NCI-H187 treated with DMSO at 0.1 percent for 48 hours (cell line): ENCODE measurements at places on chromosomes 2 and 18.

GRCh38 chr18:69980509-69980908 is 32.8 kb upstream of the CD226 start:
- DNase-seq: no peak

DNA sequence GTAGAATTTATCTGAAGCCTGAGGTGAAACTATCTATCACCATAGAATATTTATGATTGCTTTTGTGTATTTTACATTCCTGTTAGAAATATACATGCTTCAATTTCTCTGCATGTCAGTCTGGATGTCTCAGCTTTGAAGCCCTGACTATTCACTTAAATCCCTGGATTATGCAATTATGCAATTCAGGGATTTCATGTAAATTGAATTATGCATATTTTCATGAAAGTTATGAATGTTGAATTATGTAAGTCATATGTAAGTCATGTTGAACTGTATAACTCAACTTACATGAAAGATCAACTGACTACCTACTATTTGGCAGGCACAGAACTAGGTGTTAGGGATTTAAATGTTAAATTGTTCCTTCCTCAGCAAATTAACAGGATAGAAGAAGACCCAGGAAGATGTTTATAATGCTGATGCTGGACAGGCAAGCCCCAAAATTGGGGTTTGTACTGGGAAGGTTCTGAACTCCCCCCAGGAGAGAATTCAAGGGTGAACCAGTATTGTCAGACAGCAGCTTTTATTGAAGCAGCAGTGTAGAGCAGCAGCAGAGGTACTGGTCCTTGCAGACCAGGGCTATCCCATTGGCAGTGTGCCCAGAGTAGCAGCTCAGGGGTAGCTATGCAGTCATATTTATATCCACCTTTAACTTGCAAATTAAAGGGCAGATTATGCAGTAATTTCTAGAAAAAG is 236.5 kb downstream of the ZNF804A start:
- no peak for DNase-seq

GRCh38 chr2:67566958-67567635 is 170.0 kb downstream of the ETAA1 start:
- no peak for DNase-seq

- no peak for DNase-seq
These were observed 14.4 kb downstream of the DNAJC10 start for GRCh38 chr2:182730486-182730885.

- no peak for DNase-seq
These were observed 257.7 kb downstream of the MEIS1 start for GRCh38 chr2:66692521-66693054.

- DNase-seq: no peak
These were observed 498.8 kb upstream of the TCF4 start for GRCh38 chr18:56086786-56087185.

DNA sequence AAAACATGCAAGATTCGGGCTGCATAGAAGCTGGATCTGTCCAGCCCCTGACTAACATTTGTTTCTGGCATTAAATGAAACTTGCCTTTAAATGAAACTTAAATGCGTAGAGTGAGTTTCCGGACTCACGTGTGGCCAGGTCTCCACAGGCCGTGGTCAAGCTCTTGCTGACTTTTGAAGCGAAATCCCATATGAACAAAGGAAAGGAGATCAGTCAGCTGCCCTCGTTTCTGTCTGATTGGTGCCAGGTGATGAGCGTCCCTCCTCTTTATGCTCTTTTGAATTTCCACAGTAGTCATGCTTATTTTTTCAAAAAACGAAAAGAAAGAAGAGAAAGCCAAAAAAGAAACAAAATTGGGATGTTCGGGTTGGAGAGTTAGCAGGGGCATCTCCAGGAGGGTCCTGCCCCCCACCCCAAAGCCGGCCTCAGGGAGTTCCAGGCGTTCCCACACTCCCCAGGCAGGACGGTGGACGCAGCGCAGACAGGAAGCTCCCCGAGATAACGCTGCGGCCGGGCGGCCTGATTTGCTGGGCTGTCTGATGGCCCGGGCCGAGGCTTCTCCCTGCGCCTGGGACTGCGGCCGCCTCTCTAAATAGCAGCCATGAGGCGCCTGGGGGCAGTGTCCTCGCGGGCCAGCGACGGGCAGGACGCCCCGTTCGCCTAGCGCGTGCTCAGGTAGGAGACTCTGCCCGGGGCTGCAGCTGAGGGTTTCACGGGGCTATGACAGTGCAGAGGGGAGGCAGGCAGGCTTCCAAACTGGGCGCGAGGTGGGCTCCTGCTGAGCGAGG is at the start of gene COLEC11:
Gene COLEC11, plus strand, starts transcription at position 620 of the 789 bp plus-strand sequence. CDS start 9,229 bp downstream, outside the sequence.
- no peak for DNase-seq

DNA sequence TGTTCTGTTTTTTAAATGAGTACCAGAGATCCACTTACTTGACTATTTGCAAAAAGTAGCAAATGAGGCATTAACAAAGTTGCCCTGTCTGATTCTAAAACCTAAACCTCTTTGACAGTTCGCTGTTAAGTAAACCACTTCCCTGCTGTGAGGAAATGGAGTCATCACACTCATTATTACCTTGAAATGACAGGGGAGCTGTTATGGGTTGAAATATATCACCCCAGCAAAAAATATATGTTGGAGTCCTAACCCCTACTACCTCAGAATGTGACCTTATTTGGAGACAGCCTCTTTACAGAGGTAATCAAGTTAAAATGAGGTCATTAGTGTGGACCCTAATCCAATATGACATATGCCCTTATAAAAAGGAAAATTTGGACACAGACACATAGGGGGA is 36.1 kb downstream of the DHRS9 start:
- DNase-seq: no peak

DNA sequence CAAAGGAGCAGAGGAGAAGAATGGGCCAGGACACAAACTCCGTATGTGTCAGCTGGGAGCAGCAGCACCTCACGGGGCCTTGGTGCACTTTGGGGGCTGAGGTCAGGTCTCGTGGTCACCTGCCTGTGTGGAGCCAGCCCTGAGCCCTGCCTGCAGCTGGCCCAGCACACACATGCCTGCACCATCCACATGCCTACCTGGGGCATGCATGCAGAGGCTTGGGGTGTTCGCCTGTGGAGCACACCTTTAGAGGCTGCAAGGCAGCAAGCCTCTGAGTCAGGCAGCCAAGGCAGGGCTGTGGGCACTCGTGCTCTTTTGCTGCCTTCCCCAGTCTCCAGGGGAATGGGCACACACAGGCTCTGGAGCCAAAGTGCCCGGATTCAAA is 36.0 kb downstream of the ARHGEF4 start:
- DNase-seq: no peak

- DNase-seq: no peak
These were observed 94.1 kb upstream of the ZNF804A start for GRCh38 chr2:184504252-184504651.

- DNase-seq: no peak
These were observed 46.6 kb downstream of the CDK15 start for GRCh38 chr2:201852878-201853415.

- no peak for DNase-seq
These were observed 204.2 kb upstream of the SMAD2 start for GRCh38 chr18:48134609-48135008.

- no peak for DNase-seq
These were observed 52.3 kb downstream of the PARD6G start for GRCh38 chr18:80194874-80195570.

DNA sequence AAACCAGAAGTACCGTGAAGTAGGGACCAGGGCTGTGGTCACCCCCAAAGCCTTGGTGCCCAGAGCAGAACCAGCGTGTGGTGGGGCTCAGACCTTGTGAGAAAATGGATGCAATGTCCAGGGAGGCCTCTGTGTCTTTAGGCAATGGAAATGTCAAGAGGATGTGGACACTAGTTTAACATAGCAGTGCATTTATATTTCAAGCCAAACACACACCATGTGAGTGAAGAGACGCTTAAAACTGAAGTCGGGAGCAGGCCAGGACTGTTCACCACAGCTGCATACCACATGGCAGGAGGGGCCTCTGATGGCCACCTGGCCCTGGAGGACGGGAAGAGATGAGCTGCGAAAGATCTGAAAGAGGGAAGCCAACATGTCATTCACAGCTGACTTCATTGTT is 87.3 kb upstream of the LDLRAD4 start:
- DNase-seq: no peak

- DNase-seq: no peak
These were observed 206.3 kb upstream of the GULP1 start for GRCh38 chr2:188085421-188085820.

GRCh38 chr2:151862700-151863099 is 34.5 kb upstream of the ARL5A start:
- DNase-seq: peak; percentile 74

- DNase-seq: no peak
These were observed 18.5 kb upstream of the CCDC93 start for GRCh38 chr2:118032169-118033013.

- no peak for DNase-seq
These were observed 39.6 kb downstream of the MFSD6 start for GRCh38 chr2:190447766-190448165.

DNA sequence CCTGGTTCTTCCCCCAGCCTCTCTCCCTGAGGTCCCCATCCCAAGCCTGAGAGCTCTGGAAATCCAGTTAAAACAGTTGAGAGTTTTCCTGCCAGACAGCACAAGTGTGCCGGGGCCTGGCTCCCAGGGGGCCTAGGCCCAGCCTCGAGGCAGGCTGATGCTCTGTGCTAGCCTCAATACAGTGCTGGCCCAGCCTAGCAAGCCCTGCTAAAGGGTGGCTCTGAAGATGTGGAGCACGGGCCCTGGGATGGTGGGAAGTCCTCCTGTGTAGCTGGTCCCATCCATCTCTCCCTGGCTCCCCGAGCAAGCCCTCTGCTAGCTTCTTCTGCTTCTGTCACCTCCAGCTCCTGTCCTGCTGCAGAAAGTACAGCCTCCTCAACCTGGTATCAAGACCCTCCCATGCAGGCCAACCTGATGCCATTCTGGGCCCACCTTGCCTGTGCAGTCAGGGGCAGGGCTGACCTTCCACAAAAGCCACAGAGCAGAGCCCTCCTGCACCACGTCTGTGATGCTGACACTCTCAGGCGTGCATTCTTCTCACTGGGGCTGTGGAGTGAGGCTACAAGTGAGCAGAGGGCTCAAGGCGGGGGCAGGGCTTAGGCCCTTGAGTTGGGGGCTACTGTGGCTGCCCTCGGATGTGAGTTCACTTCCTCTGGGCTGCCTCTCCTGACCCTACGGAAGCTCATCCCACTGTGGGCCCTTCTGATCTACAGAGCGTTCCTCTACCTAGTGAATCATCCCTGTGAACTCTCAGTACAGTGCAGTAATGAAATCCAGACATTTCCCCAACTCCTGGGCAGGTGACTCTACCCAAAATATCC is 60.1 kb upstream of the LAPTM4A start:
- DNase-seq: no peak

GRCh38 chr2:191839918-191840804 is 6.7 kb downstream of the CAVIN2 start:
- DNase-seq: no peak

DNA sequence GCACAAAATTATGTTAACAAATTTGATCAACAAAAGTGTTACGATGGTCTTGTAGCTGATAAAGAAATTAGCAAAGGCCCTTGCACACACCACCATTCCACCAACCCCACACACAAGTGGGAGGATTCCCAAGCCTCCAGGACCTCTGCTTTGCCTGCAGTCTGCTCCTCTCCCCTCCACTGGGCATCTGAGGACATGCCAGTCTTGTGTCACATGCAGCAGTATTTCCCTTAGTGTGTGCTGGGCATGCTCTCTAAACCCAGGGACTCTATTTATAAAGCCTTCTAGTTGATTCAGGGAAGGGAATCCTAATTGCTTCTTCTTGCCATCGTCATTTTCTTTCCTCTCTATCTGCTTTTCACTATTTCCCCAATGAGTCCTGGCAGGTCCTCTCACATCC is 53.3 kb downstream of the KCTD18 start:
- DNase-seq: no peak

DNA sequence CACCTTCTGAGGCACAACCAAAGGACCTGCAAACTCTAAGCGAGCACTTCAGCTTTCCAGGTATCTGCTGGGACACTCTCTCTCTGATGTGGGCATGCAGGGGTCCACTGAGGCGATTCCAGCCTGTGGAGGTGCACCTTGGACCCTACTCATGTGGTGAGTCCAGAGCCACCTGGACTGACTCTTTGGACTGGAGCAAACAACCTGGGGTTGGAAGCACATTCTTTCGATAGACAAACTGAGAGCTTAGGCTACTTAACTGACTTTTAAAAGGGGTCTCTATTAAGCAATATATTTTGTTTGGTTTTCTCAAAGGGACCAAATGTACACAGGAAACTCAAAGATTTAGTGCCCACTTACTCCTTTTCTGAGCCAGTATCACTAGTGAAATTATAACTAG is 51.6 kb downstream of the FRZB start:
- no peak for DNase-seq

GRCh38 chr18:34626404-34627136 is 83.5 kb upstream of the DTNA start:
- DNase-seq: no peak

GRCh38 chr2:203533676-203534591 is 1.2 kb downstream of the RAPH1 start:
- DNase-seq: no peak

DNA sequence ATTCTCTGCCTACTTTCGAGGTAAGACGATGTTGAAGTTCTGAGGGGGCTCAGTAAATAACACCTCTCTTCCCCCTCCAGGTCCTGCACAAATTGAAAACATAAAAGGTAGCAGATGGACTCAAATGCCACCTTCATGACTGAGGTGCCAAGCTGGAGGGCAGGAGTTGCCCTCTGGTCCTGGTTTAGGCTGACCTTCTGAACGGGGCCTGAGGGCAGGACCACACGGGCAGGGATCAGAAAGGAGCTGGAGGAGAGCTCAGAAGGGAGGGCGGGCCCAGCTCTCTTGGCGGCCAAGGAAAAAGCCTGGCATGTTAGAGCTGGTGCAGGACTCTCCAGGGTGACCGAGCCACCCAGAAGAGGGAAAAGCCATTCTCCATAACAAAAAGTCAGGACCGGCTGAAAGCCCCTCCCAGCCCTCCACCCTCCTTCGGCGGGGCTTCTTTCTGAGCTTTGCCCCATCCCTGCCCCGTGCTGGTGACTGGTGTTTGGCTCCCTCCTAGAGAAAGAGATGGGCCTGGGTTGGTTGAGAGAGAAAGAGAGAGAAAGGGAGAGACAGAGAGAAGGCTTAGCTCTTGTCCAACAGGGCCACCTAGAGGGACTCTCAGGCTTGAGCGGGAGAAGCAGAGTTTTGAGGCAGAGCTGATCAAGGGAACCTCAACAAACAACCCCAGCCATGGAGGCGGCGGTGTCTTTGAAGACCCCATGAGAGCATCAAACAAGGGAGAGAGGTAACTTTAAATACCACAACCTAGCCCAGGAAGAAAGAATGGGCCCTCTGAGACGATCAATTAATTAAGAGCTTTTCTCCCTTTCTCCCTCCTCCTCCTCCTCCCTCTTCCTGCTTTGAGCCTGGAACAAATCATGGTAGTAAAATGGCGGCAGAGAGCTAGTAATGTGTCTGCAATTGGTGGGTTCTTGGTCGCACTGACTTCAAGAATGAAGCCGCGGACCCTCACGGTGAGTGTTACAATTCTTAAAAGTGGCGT is 50.8 kb downstream of the WIPF1 start:
- DNase-seq: no peak

DNA sequence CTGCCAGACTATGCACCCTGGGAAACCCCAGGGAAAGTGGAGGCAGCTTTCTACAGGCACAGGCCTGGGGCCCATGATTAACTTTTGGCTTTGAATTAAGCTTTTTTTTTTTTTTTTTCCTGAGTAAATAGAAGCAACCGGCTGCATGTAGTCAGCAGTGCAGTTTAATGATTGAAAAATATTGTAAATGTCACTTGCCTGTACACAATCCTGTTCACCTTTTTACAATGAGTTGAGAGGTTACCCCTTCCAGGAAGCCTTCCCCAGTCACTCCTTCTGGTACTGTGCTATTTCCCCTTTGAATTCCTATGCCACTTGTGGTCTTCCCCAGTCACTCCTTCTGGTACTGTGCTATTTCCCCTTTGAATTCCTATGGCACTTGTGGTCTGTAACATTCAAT is 475.6 kb downstream of the TDRD15 start:
- DNase-seq: no peak

GRCh38 chr2:15316370-15316814 is 244.7 kb downstream of the NBAS start:
- DNase-seq: no peak
